ENCODE measurements at places on chromosomes 12 and 14.

GRCh38 chr12:89662623-89663022, 46.0 kb downstream of the ATP2B1 start:
- DNase-seq = no peak

DNA sequence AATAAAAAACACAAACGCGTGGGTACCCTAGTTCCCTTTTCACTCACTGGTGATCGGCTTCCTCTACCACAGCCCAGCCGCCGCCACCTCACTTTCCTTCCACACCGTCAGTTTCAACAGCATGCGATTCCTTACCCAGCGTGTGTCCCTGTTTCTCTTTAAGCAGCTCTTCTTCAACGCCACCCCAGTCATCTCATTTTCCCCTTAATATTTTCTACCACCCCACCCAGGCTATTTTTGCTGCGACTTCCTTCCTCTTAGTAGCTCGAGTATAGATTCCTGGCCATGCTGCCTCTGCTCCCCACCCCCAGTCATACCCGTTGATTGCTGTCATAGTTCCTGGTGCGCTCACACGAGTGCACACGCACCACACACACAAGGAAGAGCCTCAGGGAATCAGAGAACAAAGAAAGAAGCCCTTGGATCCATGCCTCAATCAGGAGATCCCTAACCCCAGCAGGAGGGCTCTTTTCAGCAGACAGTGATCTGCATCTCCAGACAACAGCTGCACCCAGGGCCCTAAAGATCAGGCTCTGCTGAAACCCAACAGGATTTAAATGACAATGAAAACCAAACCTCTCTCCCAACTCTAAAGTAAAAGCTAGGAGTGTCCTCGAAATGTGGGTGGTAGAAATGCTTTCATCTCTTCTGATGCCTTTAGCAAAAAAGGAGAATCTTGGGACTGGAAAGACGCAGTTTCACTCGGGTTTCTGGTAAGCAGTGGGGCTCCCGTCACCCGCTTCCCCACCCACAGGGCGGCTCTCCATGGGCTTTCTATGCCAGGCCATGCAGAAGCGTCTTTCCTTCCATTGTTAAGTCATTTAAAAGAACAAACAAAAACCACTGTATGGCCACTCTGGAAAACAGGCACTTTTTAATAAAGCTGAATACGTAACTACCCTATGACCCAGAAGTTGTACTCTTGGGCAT, 23.8 kb downstream of the VPS37B start:
- DNase-seq = no peak

DNA sequence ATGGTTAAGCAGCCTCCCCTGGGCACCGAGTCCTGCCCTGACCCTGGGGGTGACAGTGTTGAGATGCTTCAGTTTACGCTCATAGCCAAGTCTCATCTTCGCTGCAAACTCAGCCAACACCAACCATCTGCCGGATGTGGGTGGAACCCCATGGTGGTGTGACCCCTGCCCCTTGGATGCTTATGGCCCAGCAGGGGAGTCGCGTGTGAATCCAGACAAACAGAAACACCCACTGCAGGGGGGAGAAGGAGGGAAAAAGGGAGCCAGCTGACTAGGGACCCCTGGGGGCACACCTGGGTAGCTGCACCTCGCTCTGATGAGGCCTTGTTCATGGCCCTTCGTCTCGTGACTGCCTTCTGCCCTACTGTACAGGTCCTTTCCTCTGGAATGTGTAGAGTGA, 23.8 kb downstream of the AACS start:
- no peak for DNase-seq

DNA sequence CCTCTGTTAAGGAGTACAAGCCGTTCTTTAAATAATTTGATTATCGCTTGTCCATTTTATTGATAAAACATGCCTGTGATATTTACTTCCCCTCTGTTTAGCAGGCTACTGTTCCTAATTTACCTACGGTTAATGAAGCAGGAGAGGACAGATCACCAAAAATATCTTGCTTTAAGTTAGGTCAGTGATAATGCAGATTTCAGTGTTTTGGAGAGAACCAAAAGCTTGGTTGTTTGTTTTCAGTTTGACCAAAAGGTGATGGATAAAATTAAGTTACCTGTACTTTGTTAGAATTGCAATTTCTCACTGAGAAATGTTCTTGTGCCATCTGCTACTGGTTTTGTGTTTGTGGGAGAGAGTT, 958 bp downstream of the SPATS2 start:
- DNase-seq = no peak

GRCh38 chr14:60656686-60657455, 7.6 kb upstream of the SIX1 start:
- no peak for DNase-seq

GRCh38 chr12:98188650-98189077, 326.7 kb upstream of the TMPO start:
- DNase-seq = no peak

GRCh38 chr14:74364271-74364880, 16.1 kb downstream of the VRTN start:
- DNase-seq = no peak

DNA sequence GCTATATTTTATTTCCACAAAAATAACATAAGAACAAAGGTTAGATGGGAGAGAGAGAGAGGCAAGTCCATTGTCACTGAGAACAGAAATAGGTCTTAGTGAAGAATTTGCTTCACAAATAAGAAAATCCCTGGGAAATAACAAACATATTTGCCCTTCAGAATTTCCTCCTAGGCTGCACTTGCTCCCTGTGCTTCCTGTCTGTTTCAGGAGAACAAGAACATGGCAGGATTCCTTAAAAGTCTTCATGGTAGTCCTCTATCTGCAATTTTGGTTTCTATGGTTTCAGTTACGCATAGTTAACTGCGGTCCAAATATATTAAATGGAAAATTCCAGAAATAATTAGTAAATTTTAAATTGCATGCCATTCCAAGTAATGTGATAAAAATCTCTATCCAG, 34.1 kb downstream of the SENP1 start:
- no peak for DNase-seq

GRCh38 chr14:74648601-74649000, 36.6 kb upstream of the LTBP2 start:
- no peak for DNase-seq

DNA sequence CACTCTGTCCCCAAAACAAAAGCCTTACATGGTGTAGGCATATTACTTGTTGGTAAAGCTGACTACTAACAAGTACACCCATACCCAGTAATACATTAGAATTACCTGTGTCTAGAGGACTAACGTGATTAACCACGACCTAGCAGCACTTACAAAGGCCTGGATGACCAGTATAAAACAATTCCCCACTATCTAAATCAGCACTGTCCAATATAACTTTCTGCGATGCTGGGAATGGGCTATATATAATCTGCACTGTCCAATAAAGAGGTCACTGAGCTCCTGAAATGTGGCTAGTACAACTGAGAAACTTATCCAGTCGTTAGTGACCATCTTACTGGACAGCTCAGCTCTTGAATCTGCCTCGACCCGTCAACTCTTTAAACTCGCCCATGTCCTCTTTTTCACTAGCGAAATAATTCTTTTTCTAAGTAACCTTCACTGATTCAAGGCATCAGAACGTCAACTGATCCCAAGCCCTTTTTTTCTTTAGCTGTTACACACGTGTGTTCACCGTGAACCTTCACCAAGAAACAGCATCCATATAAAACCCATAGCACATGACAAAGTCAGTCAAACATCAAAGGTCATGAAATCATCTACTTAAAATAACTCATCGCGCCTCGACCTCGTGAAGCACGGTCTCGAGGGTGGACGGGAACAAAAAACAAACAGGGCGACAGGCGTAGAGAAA, 905 bp upstream of the CIPC start:
- DNase-seq = no peak
